NCI-H1092 (cell line): ENCODE measurements at places on chromosomes 12 and 14.

DNA sequence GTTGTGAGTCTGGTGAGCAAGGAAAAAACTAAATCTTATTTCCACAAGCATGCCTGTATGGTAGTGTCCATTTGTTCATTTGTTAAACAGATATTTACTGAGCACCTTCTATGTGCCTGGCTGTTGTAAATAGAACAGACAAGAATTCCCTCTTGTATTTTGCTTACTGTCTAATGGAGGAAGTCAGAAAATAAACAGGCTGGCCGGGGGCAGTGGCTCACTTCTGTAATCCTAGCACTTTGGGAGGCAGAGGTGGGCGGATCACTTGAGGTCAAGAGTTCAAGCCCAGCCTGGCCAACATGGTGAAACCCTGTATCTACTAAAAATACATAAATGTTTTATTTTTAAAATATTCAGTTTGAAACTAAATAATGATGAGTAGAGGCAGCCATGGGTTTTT lies 79.3 kb downstream of the GTF2A1 start:
- no peak for DNase-seq

GRCh38 chr14:50831726-50832168 lies 785 bp upstream of the NIN start:
- no peak for DNase-seq

- no peak for DNase-seq
Observed at GRCh38 chr14:104309657-104310369, 171.4 kb downstream of the KIF26A start.

- DNase-seq, result no peak
Observed at GRCh38 chr12:48388460-48388859, 37.7 kb upstream of the ZNF641 start.

DNA sequence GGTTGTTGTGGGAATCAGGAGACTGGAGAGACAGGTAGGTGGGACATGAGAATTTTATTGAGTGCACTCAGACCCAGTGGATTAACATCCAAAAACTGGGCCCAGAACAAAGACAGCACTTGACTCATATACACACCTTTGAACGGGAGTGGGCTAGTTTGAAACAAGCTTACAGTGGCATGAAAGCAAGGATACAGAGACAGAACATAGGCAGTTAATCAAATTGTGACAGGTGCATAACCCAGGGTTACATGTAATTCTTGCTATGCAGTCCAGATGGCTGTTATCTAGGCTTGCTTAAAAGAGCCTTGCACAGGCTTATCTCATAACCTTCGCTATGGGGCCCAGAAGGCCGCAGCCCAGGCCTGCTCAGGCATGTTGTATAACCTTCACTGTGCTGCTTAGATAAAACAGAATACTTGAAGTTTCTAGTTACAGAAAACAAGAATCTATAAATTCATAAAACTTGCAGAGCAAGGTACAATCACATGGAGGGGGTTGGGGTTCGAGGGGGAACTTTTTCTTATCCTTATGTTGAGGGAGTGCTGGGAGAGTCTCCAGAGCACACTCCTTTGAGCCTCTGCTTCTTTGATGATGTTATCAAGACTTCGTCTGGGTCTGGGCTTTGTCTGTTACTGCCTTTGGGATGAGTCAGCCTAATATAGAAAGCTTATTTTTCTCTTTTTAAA lies 81.7 kb downstream of the TNFAIP2 start:
- no peak for DNase-seq

- DNase-seq, result peak; percentile 90
Observed at GRCh38 chr14:102540315-102541028, 30.9 kb upstream of the ANKRD9 start.

DNA sequence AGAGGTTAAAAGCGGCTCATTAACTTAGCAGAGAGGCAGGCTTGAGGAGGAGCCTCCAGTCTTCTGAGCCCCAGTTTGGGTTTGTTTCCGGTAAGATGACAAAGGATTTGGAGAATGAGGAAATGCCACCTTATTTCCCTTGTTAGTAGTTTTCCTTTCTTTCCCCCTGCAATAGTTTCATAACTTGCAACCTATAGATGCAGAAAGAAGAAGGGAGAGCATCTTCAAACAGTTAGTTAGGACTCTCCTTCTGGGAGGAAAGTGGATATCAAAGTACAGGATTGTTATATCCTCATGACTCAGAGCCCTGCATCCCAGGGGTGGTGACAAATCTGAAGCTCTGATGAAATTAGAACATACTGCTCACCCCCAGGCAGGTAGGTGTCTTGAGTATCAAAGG lies 180.7 kb upstream of the SLC38A2 start:
- DNase-seq, result no peak
